ENCODE measurements at places on chromosomes 7 and 10.

DNA sequence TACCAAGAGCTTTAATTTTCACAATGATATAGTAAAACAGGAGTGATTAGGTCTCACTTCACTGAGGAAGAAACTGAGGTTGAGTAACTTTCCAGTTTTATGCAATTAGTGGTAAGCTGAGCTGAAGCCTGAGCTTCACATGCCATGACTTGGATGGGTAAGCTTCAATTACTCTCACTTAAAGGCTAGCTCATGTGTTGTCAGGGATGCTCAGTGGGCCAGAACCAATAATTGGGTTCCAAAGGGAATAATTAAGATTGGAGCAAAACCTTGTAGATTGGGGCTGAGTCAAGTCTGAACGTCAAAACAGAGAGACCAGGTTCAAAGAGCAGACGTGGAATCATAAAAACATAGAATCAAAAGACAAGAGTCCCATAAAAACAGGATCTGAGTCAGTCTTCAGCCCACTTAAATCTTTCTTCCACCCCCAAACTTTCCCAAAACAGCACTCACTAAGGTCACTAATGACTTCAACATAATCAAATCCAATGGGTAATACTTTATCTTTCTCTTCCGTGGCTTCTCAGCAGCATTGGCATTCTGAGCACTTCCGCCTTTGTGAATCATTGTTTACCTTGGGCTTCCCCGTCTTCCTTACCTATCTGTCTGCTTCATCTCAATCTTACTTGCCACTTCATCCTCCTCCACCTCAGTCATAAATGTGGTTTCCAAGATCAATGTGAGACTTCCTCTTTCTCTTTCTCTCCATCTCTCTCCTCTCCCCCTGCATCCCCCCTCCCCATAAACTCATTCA lies 23.0 kb upstream of the EGFR start:
- no peak for DNase-seq

DNA sequence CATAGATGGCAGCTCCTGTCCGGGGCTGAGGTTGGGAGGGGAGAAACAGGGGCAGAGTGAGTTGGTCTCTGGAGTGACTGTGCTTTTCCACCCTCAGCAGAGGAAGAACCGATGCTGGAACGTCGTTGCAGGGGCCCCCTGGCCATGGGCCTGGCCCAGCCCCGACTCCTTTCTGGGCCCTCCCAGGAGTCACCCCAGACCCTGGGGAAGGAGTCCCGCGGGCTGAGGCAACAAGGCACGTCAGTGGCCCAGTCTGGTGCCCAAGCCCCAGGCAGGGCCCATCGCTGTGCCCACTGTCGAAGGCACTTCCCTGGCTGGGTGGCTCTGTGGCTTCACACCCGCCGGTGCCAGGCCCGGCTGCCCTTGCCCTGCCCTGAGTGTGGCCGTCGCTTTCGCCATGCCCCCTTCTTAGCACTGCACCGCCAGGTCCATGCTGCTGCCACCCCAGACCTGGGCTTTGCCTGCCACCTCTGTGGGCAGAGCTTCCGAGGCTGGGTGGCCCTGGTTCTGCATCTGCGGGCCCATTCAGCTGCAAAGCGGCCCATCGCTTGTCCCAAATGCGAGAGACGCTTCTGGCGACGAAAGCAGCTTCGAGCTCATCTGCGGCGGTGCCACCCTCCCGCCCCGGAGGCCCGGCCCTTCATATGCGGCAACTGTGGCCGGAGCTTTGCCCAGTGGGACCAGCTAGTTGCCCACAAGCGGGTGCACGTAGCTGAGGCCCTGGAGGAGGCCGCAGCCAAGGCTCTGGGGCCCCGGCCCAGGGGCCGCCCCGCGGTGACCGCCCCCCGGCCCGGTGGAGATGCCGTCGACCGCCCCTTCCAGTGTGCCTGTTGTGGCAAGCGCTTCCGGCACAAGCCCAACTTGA lies 2.7 kb downstream of the REPIN1 start:
- DNase-seq: no peak

GRCh38 chr7:102066476-102066875 lies 220.2 kb upstream of the SH2B2 start:
- no peak for DNase-seq

- no peak for DNase-seq
These were observed 6.3 kb upstream of the HGF start for GRCh38 chr7:81776161-81776560.

DNA sequence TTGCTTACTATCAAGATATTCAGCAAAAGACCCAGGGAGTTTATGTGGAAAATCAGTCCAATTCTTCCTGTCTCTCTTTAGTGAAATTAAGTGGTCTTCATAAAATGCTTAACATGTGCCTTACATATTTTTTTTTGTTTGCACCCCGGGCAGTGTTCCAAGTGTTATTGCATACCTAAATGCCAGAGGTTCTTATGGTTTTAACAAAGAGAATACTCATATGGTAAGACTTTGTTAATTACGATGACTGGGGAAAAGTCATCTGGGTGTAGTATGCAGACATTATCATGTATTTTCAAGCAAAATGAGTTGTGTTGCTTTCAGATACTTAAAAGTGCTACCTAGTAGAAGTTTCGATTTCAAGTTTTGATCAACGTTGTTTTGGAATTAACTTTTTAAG lies 82.6 kb downstream of the PRKG1 start:
- DNase-seq: no peak
